Heart left ventricle (tissue), 16 donors: ENCODE measurements at places on chromosomes 11 and 22. TPM values are rescaled to one million over a fixed set of nuclear protein-coding genes. Genes with fewer than 3 reads are reported as not detected.

DNA sequence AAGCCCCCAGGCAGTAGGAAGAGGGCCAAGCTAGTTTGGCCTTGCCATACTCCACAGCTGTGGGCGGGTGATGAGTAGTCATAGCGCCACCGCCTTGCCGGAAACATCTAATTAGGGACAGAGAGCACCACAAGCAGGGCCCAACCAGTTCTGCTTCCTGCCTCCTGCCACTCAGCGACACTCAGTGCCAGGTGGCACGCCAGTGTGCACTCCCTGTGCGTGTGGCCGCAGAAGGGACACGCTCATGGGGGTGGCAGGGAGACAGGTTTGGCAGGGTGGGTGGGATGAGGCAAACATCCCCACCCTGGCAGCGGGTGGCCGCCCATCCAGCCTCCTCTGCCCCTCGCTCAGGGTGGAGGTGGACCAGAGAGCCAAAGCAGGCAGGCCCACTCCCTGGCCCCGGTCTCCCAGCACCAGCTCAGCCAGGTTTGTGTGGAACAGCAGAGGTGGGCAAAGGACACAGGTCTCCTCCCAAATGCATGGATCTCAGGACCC, 4.9 kb downstream of the OVOL1 start:
- no peak for DNase-seq

Gene SAAL1
- 10.9 TPM for polyA plus RNA-seq

DNA sequence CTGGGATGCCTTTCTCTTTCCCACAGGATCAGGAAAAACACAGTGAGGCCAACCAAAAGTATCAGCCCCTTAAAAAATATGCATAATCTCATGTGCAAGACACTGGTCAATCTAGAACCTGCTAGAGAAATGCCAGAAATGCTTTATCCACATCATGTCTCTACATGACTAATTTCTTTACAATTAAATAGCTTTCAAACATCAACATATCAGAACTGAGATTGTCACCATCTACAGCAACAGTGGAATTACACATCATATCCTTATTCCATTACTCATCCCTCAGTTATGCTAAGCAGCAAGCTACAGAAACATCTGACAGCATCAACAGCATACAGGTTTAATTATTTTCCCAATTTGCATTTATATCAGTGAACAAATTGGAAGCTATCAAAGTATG, 78.8 kb downstream of the DDIAS start:
- no peak for DNase-seq

GRCh38 chr11:57812634-57813033, 51.0 kb downstream of the CTNND1 start:
- no peak for DNase-seq

GRCh38 chr11:44797886-44798606, 71.3 kb downstream of the TSPAN18 start:
- no peak for DNase-seq

- DNase-seq: no peak
Measured at GRCh38 chr22:42873356-42873755, 16.3 kb upstream of the ARFGAP3 start.

Gene CD3D
- polyA plus RNA-seq: 0.55 TPM

Gene CHRM1
- polyA plus RNA-seq: not detected

DNA sequence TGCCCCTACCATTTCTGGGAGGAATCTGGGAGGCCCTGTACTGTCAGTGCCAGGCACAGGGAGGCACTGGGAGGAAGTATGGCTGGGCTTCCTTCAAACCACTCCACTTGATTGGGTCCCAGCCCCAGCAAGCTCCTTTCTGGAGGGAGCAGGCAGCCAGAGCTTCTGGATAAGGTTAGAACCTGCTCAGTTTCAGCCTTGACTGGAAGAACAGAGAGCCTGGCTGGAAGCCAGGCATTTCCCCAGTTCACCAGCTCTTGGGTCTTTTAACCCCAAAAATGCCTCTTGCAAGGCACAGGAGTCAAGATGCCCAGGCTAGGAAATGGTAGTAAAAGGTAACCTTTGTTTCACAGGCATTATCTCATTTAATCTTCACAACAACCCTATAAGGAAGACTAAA, 9.0 kb upstream of the KCTD14 start:
- DNase-seq: no peak

Gene IGLL1
- polyA plus RNA-seq: not detected

GRCh38 chr11:2306452-2306823, 4.6 kb downstream of the TSPAN32 start:
- peak; percentile 73 for DNase-seq

- no peak for DNase-seq
Measured at GRCh38 chr11:118443590-118444218, 7.4 kb downstream of the KMT2A start.

- peak; percentile 60 for DNase-seq
Measured at GRCh38 chr11:121112498-121113455, 11.7 kb downstream of the TECTA start.

- no peak for DNase-seq
Measured at GRCh38 chr11:19889531-19889930, 176.9 kb downstream of the NAV2 start.

Gene NTM
- 1.1 TPM for polyA plus RNA-seq

- no peak for DNase-seq
Measured at GRCh38 chr11:86969258-86969657, 14.1 kb upstream of the FZD4 start.

GRCh38 chr11:76889411-76889975, 28.8 kb downstream of the ACER3 start:
- DNase-seq: no peak
